Fibroblast of skin of abdomen (primary cell): ENCODE measurements at places on chromosomes 5 and 9.

- peak; percentile 84 for DNase-seq
Measured at GRCh38 chr5:73280821-73281746, 108.1 kb downstream of the TMEM174 start.

DNA sequence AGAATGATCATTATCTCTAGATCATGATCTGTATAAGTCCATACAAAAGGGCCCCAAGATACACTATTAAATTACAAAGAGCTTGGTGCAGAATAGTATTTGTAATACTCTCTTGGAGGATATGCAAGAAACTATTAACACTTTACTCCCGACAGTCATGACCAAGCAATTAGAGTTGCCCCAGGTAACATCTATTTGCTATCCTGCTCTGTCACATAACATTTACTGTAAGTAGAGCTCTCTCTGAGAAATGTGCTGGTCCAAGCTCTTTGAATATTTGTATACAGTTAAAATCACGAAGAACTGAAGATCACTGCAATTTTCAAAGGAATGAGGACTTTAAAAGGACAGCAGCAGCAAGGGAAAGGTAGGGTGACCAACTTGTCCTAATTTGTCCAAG lies 553.7 kb downstream of the RAB3C start:
- no peak for DNase-seq

DNA sequence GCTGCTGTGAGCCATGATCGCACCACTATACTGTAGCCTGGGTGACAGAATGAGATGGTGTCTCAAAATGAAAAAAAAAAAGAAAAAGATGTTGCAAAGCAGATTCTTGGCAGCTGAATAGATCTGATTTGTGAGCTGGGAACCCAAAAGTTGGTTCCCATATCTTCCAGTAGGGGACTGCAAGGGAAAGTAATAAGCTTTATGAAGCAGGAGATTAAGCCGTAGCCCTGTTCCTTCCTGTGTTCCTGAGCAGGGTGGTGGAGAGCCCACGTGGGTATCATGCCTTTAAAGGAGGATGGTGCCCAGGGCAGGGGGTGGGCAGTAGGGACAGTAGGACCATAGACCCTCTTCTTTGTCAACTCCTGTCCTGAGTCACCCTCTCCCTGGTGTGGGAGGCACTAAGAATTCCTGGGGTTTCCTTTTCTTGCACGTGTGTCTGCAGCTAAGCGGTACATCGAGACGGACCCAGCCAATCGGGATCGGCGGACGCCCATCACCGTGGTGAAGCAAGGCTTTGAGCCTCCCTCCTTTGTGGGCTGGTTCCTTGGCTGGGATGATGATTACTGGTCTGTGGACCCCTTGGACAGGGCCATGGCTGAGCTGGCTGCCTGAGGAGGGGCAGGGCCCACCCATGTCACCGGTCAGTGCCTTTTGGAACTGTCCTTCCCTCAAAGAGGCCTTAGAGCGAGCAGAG lies 37.9 kb downstream of the STOM start:
- DNase-seq: peak; percentile 66

GRCh38 chr5:61279725-61280124 lies 52.3 kb upstream of the ZSWIM6 start:
- peak; percentile 47 for DNase-seq

- DNase-seq: peak; percentile 98
Measured at GRCh38 chr5:78586251-78586650, 62.3 kb downstream of the LHFPL2 start.

DNA sequence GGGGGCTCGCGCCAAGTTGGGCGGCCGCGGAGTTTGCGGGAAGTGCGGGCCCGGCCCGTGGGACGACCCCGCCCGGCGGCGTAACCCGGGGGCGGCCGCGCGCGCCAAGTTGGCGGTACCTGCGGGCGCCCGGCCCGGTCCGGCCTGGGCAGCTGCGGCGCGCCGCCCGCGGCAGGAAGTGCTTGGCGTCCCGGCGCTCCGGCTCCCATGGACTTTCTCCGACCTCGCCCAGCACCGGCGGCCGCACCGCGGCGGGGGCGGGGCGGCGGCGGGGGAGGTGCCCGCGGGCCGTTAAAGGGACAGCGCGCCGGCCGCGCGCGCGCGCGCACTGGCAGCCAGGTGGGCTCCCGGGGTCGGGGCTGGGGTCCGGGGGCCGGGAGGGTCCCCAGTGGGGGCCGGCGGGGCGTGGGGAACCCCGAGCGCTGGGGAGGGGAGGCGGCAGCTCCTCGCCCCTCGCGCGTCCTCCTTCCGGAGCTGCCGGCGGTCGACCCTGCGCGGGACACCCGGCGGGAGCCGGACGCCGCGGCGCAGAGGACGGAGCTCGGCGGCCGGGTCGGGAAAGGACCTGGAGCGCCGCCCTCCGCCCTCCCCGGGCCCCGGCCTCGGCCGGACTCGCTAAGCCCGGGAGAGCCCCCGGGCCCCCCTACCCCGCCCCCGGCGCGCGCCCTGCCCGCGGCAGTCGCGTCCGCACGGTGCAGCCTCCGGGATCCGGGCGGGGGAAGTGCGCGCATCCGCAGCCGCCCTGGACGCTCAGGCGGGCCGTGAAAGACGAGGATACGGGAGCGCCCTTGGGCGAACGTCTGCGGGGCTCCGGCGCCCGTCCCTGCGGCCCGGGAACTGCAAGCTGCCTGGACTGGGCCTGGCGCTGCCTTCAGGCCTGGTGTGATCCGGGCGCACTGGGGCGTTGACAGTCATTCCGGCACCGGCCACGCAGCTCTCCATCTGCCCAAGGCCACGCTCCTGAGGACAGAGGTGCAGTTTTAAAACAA lies at the start of gene NACC2:
TSS of gene NACC2 (minus strand) at position 220 of the 989 bp plus-strand sequence. CDS start 44,768 bp downstream, outside the sequence.
- DNase-seq: peak; percentile 59

DNA sequence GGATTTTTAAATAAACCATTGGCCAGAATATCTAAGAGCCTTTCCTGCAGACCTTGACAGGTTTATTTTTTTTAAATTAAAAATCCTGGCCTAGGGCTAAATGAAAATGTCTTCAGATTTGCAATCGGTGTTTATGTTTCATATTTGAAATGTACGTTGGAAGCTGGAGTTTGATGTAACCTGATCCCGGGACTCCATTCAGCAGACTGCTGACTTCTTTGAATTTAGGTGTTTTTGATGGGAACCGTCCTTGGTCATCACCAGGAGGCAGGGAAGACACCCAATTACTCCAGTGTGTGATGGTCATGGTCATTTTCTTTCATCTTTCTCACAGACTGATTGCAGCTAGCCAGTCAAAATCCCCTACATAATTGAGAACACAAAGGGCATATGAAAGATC lies 60.1 kb upstream of the BRINP1 start:
- no peak for DNase-seq

DNA sequence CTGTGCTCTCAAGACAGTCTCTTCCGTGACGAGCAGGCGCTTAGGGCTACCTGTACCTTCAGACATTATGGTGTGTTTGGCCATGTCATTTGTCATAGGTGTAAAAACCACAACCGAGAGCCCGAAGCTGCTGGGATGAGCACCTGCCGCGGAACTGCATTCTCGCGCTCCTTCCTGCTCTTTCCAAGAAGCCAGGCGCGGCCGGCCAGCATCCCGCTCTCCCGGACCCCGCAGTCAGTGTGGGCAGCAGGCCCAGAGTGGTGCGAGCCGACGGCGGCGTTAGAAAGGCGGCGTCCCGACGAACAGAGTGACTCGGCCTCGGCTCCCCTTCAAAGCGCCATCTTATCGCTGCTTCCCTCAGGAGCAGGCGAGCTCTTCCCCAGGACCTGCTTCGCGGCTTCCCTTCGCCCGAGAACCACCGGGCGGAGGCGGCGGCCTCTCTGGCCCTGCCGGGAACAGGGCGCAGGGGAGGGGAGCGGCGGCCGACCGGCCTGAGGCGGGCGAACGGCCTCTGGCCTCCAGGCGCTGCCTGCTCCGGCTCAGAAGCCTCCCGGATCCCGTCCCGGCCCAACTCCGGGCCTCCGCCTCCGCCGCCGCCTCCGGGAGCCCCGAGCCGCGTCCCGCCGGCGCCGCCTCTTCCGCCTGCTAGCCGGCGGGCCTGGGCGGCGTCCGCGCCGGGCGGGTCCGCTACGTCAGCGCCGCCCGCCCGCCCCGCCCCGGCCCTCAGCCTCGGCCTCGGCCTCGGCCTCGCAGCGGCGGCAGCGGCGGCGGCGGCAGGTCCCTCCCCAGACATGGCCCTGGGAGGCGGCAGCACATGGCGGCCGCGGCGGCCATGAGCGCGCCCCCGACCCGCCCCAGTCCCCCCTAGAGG lies at the start of gene FAM120A:
TSS of gene FAM120A (plus strand) at position 741 of the 871 bp plus-strand sequence. CDS start 231 bp downstream, outside the sequence.
- peak; percentile 86 for DNase-seq

DNA sequence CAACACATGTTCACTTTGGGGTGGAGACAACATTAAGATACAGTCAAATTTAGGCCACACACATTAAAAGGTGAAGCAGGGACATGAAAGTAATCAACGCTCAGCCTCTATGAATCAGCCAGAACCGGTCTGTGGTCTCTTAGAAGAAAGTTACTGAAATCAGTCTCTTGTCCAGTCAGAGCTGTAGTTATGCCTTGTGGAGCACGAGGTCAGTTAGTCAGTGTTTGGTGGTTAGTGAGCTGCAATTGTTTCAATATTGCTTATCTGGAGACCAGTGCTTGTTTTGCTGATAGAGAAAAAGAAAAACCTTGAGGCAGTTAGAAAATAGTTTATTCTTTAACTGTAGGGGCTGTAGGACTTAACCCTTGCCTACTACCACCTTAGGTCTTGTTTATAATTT lies 157.8 kb upstream of the RASEF start:
- DNase-seq: peak; percentile 61

DNA sequence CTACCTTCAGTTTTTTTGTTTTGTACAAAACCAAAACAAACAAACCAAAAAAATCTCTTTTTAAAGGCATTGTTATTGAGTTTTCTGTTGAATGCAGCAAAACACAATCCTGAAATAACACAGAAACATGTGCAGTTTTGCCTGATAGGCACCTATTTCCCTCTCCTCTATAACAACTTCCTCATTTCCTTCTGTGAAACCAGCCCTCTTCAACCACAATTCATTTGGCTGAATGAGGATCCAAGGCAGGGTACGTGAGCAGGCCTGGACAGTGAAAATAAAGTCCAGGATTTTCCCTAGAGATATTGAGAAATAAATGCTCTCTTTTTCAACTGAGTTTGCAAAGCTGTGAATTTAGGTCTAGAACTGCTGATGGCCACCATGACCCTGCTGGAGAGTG lies 134.8 kb upstream of the LARP1 start:
- DNase-seq: no peak

DNA sequence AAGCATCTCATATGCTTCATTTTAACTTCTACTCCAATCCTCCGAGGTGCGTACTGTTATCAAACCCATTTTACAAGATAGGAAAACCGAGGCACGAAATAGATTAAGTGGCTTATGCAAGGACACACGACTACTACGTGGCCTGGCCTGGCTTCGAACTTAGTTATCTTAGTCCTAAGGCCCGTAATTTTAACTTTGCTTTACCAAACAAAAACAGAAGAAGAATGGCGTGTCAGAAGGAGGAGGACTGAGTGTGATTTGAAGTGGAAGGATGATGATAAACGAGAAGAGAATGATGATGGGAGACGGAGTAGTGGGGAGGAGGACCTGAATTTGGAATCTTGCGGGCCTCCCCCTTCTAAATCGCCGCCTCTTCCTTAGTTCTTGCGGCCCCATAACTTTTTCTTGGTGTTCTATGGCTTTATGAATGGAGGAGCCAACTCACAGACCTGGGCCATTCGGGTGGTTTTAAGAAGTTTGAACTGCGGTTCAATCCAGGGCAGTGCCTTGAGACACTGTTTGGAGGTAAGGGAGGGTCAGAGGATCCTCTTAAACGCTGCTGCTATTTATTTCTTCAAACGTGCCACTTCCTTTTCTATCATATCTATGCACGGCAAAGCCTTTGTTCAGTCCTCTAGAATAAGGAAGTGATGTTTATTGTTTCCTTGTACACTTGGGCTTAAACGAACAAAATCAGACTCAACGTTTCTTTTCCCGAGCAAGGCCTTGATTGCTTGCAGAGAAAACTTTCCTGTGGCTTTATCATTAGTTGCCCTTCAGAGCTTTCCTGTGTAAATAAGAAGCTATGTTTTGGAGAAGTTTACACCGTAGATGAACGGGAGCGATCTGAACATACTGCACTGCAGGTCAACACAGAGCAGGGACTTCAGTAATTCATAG lies 795 bp downstream of the CNOT8 start:
- no peak for DNase-seq

GRCh38 chr9:93059715-93060578 lies 1.4 kb downstream of the SUSD3 start:
- DNase-seq: no peak

DNA sequence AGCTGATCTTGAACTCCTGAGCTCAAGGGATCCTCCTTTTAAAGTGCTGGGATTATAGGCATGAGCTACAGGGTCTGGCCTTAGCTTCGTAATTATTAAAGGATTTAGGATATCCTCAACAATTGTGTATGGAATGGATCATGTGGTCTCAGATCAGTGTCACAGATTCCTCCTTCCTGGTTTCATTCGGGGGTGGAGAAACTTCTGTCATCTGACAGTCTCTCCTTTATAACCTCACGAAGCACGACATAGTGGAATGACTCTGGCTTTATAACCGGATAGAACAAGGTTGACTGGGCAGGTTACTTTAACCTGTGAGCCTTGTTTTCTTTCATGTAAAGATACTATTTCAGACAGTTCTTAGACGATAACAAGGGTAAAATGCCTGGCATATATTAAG lies 4.4 kb upstream of the GNG10 start:
- no peak for DNase-seq

- no peak for DNase-seq
Measured at GRCh38 chr9:96491079-96491879, 41.3 kb downstream of the HABP4 start.

DNA sequence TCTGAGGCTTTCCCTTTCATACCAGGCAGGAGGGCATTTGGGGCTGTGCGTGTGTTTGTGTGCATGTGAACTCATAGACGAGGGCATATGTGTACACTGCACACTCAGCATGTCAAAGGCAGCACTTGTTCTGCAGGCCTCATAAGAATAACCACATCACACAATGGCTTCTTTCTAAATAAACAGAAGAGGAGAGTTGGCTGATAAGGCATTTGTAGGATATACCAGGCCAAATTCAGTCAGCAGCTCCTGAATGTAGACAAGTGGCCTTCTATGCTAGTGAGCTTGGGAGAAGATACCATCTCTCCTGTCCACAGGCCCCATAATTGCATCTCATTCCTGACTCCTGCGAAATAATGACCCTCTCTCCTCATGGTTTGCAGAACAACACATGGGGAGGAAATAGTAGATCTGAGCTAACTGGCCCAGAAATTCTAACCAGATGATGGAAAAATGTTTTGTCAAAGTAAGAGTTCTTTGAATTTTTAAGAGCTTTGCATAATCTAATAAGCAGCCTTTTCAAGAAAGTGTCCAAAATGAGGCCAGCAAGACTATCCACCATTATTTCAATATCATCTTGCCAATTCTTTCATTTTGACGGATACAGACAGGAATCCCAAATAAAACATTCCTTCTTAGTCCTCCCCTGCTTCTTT lies 60.5 kb upstream of the GAS1 start:
- peak; percentile 70 for DNase-seq

- DNase-seq: no peak
Measured at GRCh38 chr5:102223542-102224477, 72.3 kb downstream of the SLCO4C1 start.

GRCh38 chr9:132782037-132782436 lies 96.0 kb downstream of the AK8 start:
- no peak for DNase-seq

GRCh38 chr5:54756301-54756700 lies 229.1 kb downstream of the ESM1 start:
- DNase-seq: no peak
